ENCODE measurements at places on chromosomes 6 and 20.

- DNase-seq, result no peak
Measured at GRCh38 chr6:106126482-106126881, 40.3 kb downstream of the PRDM1 start.

- peak; percentile 23 for DNase-seq
Measured at GRCh38 chr6:30821862-30822784, 62.2 kb upstream of the DDR1 start.

GRCh38 chr20:35306931-35307517, 14.8 kb upstream of the FAM83C start:
- DNase-seq, result peak; percentile 55

GRCh38 chr6:79438030-79438429, 99.2 kb downstream of the LCA5 start:
- no peak for DNase-seq

GRCh38 chr20:53708129-53708968, 114.7 kb upstream of the ZNF217 start:
- DNase-seq, result peak; percentile 91

- peak; percentile 59 for DNase-seq
Measured at GRCh38 chr6:75386050-75386770, 101.6 kb upstream of the TMEM30A start.

DNA sequence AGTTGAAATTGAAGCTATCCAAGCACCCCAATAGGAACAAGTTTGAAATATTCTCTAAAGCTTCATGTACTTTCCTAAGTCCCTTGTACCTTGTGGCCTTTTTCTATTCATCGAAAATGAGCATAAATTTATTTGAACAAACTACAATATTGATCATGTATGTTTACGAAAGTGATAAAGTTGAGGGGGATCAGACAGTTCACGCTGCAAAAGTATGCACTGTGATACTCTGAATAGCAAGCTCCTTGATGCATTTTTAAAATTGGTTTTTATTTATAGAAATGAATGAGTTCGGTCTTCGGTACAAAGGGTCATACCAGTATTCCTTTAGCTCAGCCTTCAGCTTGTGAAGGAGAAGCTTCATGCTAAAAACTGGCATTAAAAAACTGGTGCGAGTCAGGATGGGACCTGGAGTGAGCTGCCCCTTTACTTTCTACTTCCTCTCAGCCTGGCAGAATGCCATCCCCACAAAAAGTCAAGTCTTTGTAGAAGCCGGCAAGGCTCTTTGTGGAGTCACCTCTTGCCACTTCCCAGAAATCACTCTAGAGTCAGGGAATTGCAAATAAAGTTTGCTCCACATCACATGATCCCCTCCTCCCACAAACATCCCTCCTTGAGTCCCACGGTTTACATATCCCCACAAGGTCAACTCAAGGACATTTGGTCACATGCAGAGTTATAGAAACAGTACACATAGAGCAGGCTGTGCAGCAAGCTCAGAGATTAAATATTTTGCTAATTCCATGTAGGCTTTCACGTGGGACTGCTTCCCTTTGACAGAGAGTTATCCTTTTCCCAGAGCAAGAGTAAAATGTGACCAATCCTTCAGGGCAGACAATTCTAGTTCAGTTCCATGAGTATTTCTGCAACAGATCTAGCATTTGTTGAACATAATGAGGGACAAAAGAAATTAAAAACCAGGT, 34.6 kb upstream of the ADGRF1 start:
- DNase-seq, result peak; percentile 26

DNA sequence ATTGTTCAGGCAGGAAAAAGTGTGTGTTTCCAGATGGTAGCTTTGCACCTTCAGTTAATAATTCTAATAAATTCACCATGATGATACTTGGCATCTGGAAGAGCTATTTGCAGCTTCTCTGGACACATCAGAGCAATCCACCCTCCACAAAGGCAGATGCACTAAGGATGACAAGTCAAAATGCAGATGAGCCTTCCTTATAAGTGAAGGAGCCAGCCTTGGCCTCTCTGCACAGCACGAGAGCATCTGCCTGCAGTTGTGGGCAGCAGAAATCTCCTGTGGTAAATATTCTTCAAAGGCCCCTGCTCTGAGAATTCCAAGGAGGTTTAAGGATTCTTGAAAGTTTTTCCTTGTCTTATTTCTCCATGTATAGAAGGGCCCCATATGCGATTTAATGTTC, 6.9 kb upstream of the POM121L2 start:
- no peak for DNase-seq

DNA sequence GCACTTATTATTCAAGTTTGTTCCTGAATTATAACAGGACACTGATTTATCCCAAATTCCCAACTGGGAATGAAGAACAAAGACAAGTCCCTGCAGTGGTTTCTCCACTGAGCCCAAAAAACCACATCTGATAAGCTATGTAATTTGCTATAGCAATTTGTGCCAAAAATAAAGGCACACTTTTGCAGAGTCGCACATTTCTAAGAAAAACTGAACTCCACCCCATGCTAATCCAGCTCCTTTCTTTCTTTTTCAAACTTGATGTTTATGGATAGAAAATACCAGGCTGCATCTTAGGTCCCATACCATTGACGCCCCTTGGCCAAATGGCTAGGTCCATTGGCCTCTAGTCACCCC, 170.2 kb upstream of the CITED2 start:
- DNase-seq, result no peak
